Activated naive CD8-positive, alpha-beta T cell treated with anti-CD3 and anti-CD28 coated beads for 36 hours (primary cell): ENCODE measurements at places on chromosomes 2 and 18. TPM values are rescaled to one million over a fixed set of nuclear protein-coding genes. Genes with fewer than 3 reads are reported as not detected.

- H3K27me3 ChIP-seq = no peaks in the 10 kb centered on the region
- peak overlapping the region; percentile 11 for H3K27ac ChIP-seq
- H3K4me1 ChIP-seq = peaks cover 54% of the 10 kb centered on the region
- H3K36me3 ChIP-seq = peaks cover 36% of the 10 kb centered on the region
- H3K4me3 ChIP-seq = no peak overlapping the region
These were observed 45.5 kb downstream of the PPP3R1 start for GRCh38 chr2:68206793-68207192.

The COLEC11 gene
- total RNA-seq = 0.86 TPM

GRCh38 chr2:230944123-230944653, 19.1 kb upstream of the GPR55 start:
- H3K27ac ChIP-seq = peak overlapping the region; percentile 81
- H3K4me1 ChIP-seq = peaks cover 39% of the 10 kb centered on the region
- peaks cover 6% of the 10 kb centered on the region for H3K27me3 ChIP-seq
- H3K36me3 ChIP-seq = peaks cover 7% of the 10 kb centered on the region
- H3K4me3 ChIP-seq = peak overlapping the region; percentile 77

DNA sequence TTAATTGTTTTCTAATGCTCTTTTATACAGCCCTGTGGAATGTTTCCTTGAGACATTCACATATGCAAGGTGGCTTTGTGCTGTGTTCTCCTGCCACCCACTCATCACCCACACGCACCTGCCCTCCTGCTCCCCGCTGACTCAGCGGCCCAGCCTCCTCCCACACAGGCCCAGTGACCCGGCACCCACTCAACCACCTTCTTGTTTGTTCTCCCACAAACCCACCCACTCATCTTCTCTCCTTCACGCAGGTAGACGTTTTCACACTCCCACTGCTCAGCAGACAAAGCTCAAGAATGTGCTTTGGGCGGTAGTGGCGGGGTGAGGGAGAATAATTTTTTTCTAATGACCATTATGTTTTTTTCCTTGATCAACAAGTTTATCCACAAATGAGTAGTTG, 28.6 kb upstream of the NEMP2 start:
- peak overlapping the region; percentile 80 for H3K27ac ChIP-seq
- H3K27me3 ChIP-seq = no peaks in the 10 kb centered on the region
- no peak overlapping the region for H3K4me3 ChIP-seq
- peak; percentile 37 for DNase-seq
- peaks cover 12% of the 10 kb centered on the region for H3K4me1 ChIP-seq

- H3K36me3 ChIP-seq = peaks cover 5% of the 10 kb centered on the region
- no peak overlapping the region for H3K4me3 ChIP-seq
- no peaks in the 10 kb centered on the region for H3K4me1 ChIP-seq
- peaks cover 7% of the 10 kb centered on the region for H3K27me3 ChIP-seq
These were observed 4.4 kb upstream of the KCNIP3 start for GRCh38 chr2:95292623-95293260.

The XIRP2 gene
- not detected for total RNA-seq

GRCh38 chr18:68713796-68714195, 1.1 kb downstream of the TMX3 start:
- H3K4me3 ChIP-seq = peak overlapping the region; percentile 98
- peaks cover 28% of the 10 kb centered on the region for H3K36me3 ChIP-seq
- no peak for DNase-seq

GRCh38 chr2:181626671-181627070, 30.2 kb downstream of the CERKL start:
- H3K4me1 ChIP-seq = no peaks in the 10 kb centered on the region
- no peak for DNase-seq
- no peaks in the 10 kb centered on the region for H3K36me3 ChIP-seq
- no peak overlapping the region for H3K4me3 ChIP-seq

DNA sequence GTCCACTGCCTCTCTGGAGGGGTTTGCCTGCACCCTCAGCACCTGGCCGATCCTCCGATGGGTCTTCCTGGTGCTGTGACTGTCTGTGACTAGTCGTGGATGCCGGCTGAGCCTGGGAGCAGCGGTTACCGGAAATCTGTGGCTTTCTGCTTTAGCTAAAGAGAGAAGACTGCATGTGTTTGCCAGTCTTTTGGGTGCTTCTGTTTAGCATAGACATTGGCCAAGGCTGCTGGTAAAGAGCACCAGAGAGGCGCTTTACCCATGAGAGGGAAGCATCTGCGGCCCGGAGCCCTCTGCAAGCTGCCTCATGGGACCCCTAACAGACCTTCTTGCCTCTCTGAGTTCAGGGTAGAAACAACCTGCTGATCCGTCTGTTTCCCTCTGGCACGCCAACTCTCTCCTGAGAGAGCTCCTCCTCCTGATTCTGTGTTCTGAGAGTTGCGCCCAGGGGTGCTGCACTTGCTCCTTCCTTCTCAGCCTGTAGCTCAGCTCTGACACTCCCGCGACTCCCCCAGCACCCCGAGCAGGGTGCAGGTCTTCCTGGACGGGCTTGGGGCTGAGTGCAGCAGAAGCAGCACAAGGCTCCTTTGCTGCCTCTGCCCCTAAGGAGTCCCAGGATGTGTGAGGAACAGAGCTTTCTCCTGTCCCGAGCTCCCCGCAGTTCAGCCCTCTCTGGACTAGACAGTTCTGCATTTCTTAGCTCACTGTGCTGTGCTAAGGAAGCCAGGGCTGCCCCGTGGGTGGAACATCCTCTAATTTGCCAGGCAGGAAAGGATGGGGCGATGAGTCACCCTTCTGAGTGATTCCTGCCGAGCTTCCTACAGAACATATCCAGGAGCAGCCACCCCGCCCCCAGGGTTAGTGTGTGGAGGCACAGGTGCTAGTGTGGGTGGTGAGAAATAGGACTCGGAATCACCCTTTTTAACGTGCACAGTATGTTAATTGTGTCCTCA, 203.2 kb downstream of the SH3RF3 start:
- no peaks in the 10 kb centered on the region for H3K27me3 ChIP-seq
- peak overlapping the region; percentile 54 for H3K4me3 ChIP-seq
- H3K4me1 ChIP-seq = peaks cover 39% of the 10 kb centered on the region
- H3K27ac ChIP-seq = no peak overlapping the region
- H3K36me3 ChIP-seq = no peaks in the 10 kb centered on the region
- no peak for DNase-seq

The PAX3 gene
- total RNA-seq = not detected

GRCh38 chr18:40949114-40949950, 1005.7 kb upstream of the PIK3C3 start:
- no peaks in the 10 kb centered on the region for H3K36me3 ChIP-seq
- H3K27me3 ChIP-seq = no peaks in the 10 kb centered on the region
- no peaks in the 10 kb centered on the region for H3K4me1 ChIP-seq

DNA sequence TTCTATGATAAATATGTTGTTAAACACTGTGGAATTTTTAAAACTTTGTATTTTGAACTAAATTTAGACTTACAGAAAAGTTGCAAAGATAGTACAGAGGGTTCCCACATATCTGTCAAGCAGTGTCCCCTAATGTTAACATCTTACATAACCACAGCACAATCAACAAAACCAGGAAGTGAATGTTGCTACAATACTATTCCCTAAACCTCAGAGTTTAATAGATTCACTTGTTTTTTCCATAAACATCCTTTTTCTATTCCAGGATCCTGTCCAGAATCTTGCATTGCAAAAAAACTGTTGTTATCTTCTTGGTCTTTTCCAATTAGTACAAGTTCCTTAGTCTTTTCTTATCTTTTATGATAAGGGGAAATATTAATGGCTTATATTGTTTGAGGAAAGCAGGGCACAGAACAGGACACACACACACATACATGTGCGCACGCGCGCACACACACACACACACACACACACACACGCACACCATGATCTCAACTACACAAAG, 251.1 kb upstream of the TRIB2 start:
- DNase-seq = no peak
- peaks cover 7% of the 10 kb centered on the region for H3K4me1 ChIP-seq
- no peaks in the 10 kb centered on the region for H3K36me3 ChIP-seq
- H3K27ac ChIP-seq = no peak overlapping the region
- no peak overlapping the region for H3K4me3 ChIP-seq

- no peak for DNase-seq
- no peaks in the 10 kb centered on the region for H3K4me1 ChIP-seq
- H3K27me3 ChIP-seq = no peaks in the 10 kb centered on the region
- no peak overlapping the region for H3K27ac ChIP-seq
- no peak overlapping the region for H3K4me3 ChIP-seq
- no peaks in the 10 kb centered on the region for H3K36me3 ChIP-seq
These were observed 135.4 kb upstream of the PIEZO2 start for GRCh38 chr18:11284811-11285210.

The ARHGAP25 gene
- 51.0 TPM for total RNA-seq

DNA sequence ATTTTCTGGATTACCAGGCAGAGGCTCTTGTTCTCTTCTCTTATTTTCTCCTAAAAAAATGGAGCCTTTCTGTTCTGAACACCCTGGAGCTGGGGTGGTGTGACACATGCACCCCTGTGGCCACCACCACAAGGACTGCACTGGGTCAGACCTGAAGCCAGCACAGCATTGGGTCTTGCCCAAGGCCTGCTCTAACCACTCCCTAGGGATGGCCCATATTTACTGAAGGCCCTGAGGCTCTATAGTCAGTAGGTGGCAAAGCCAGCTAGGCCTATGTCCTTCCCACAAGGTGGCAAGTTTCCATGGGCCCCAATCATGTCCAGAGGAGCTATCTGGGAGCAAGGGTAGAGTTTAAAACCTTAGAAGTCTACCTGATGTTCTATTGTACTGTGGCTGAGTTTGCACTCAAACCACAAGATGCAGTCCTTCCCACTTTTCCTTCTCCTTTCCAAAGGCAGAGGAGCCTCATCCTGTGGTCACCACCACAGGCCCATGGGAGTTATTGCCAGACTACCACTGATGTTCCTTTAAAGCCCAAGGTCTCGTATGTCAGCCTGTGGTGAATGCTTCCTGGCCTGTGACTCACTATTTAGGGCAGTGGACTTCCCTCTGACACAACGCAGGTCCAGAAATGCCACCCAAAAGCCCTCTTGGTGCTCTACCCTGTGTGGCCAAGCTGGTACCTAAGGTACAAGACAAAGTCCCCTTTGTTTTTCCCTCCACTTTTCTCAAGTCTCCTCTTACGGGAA, 15.0 kb upstream of the FMNL2 start:
- H3K27ac ChIP-seq = no peak overlapping the region
- no peak overlapping the region for H3K4me3 ChIP-seq
- H3K27me3 ChIP-seq = peaks cover 12% of the 10 kb centered on the region
- no peaks in the 10 kb centered on the region for H3K36me3 ChIP-seq

The D2HGDH gene
- 26.9 TPM for total RNA-seq

The GCKR gene
- not detected for total RNA-seq

DNA sequence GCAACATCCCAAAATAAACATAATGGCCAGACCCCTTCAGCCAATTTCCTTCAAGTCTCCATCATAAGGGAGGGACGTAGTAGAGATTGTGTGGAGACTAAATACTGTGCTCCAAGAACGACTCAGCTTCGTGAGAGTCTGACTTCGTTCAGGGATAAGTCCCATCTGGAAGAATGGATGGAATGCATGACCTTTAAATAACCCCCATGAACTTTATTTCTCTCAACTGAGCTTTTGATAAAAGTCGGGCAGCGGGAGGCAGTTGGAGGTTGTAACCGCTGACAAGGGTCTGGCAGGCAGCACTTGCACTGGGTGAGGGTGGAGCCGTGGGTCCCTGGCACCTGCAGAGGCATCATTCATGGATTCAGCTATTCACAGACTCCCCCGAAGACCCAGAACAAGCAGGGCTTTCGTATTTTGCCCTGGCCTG, 115.9 kb downstream of the ZFP36L2 start:
- H3K36me3 ChIP-seq = peaks cover 1% of the 10 kb centered on the region
- peaks cover 21% of the 10 kb centered on the region for H3K4me1 ChIP-seq
- no peak overlapping the region for H3K27ac ChIP-seq
- no peak for DNase-seq

The CDK5R2 gene
- total RNA-seq = not detected

The IL1R1 gene
- 0.70 TPM for total RNA-seq

- no peak for DNase-seq
- no peaks in the 10 kb centered on the region for H3K4me1 ChIP-seq
- H3K27me3 ChIP-seq = no peaks in the 10 kb centered on the region
- H3K4me3 ChIP-seq = no peak overlapping the region
These were observed 220.3 kb upstream of the SKOR2 start for GRCh38 chr18:47471784-47472183.

- no peak overlapping the region for H3K27ac ChIP-seq
- DNase-seq = no peak
- H3K4me3 ChIP-seq = no peak overlapping the region
- H3K27me3 ChIP-seq = no peaks in the 10 kb centered on the region
- H3K4me1 ChIP-seq = peaks cover 2% of the 10 kb centered on the region
- peaks cover 25% of the 10 kb centered on the region for H3K36me3 ChIP-seq
These were observed 29.2 kb downstream of the SF3B1 start for GRCh38 chr2:197405582-197405981.

The OR6B2 gene
- not detected for total RNA-seq

GRCh38 chr2:15633043-15633970, 41.6 kb downstream of the DDX1 start:
- no peaks in the 10 kb centered on the region for H3K27me3 ChIP-seq
- peaks cover 7% of the 10 kb centered on the region for H3K36me3 ChIP-seq
- H3K4me3 ChIP-seq = no peak overlapping the region

GRCh38 chr2:71456617-71457016, 3.3 kb downstream of the DYSF start:
- no peak for DNase-seq
- peaks cover 44% of the 10 kb centered on the region for H3K27me3 ChIP-seq
- H3K4me1 ChIP-seq = peaks cover 5% of the 10 kb centered on the region
- peaks cover 1% of the 10 kb centered on the region for H3K36me3 ChIP-seq
- H3K27ac ChIP-seq = no peak overlapping the region
- no peak overlapping the region for H3K4me3 ChIP-seq

DNA sequence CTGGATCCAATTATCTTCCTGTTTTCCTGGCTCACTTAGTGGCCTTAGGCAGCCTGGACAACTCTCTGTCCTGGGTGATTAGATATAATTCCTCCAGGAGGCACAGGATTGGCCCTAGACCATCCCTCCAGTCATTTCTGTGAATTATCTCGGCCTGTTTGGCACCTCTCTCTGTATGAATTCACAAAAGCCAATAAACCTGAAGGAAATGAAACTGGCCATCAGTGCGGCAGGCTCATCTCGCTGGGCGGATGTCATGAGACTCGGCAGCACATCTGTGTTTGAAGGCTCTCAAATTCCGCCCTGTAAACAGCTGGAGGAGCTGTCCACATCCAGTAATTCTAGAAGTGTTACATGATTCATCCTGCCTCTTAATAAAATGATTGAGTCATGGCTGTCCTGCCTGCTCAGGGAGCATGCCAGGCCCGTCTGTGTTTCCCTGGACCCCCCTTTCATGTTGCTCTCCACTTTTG, 38.6 kb downstream of the ACOXL start:
- DNase-seq = no peak
- H3K27ac ChIP-seq = no peak overlapping the region
- no peaks in the 10 kb centered on the region for H3K36me3 ChIP-seq
- no peaks in the 10 kb centered on the region for H3K27me3 ChIP-seq
- no peaks in the 10 kb centered on the region for H3K4me1 ChIP-seq

GRCh38 chr2:74584088-74584645, 29.6 kb downstream of the DOK1 start:
- H3K36me3 ChIP-seq = no peaks in the 10 kb centered on the region
- H3K4me3 ChIP-seq = no peak overlapping the region
- peaks cover 25% of the 10 kb centered on the region for H3K4me1 ChIP-seq

The APCDD1 gene
- total RNA-seq = not detected

The RNF144A gene
- 29.7 TPM for total RNA-seq
